ENCODE measurements at places on chromosomes 3 and 15.

DNA sequence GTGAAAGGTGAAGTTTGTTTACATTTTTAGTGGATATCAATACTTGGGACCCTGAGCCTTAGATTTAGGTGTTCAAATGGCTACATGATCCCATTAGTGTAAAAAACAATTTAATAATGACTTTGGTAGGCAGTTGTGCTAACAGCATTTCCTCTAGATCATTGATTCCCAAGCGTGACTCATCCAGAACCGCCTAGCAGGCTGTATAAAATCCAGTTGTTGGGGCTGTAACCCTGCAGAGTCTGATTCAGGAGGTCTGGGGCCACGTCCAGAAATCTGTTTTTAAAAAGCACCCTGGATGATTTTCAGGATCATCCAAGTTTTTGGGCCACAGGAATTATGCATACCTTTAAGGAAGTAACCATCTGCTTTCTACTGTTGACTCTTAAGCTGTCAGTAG, 156.4 kb downstream of the TP63 start:
- no peak for DNase-seq

GRCh38 chr3:101829437-101829830, 19.9 kb upstream of the NFKBIZ start:
- no peak for DNase-seq

GRCh38 chr15:38733331-38733730, 168.7 kb upstream of the RASGRP1 start:
- no peak for DNase-seq

GRCh38 chr3:5428607-5429516, 241.4 kb downstream of the EDEM1 start:
- DNase-seq = no peak

- no peak for DNase-seq
Observed at GRCh38 chr15:57691082-57691481, 15.4 kb upstream of the POLR2M start.

DNA sequence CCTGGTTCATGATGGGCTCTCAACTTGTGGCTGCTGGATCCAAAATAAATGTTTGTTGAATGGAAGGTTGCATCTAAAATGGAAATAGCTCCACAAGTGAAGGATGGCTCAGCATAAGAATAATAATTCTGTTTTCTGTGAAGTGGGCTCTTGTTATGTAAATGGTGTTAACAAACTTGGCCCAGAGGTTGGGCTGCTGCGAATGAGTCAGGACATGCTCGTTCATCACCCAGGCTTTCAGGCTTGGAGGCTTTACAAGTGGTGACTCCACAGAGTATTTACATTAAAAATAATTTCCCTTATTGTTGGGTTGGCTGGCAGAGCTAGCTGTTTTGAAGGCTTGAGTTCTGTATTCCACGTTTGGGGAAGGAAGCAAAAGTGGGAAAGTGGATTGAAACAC, 60.5 kb downstream of the ITGB5 start:
- DNase-seq = no peak

DNA sequence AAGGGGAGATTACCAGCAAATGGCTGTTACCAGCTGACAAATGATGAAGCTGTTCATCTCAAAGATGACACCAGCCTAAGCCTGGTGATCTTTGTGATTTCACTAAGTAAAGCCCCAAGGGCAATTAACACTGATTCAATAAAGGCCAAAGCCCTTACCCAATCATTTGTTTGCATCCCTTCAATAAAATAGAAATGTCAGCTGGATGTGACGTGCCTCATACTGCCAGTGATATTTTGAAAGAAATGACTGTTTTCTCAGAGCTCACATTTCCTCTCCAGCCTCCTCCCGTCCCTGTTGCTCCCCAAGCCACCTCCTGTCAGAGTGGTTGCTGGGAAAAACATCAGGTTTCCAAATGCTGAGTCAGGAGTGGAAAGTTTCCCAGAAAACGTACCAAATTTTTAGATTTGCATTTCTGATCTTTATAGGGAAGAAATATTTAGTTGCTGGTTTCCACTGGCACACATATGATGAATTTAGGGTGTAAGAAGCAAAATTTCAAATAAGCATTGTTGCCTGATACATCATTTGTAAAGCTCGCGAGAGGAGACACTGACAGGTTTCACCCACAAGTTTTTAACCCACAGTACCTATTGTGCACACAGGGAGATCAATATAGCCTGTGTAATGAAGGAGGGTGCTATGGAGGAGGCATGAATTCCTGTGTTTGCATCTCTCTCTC, 21.0 kb downstream of the C2CD4A start:
- no peak for DNase-seq

Measured in stimulated activated CD8-positive, alpha-beta memory T cell treated with anti-CD3 and anti-CD28 coated beads, Interleukin-7, amount 100 ng/mL, for 48 hours (primary cell).